ENCODE measurements at places on chromosomes 13 and 19. TPM values are rescaled to one million over a fixed set of nuclear protein-coding genes. Genes with fewer than 3 reads are reported as not detected.

RNF126 gene
- 38.8 TPM for total RNA-seq

DNA sequence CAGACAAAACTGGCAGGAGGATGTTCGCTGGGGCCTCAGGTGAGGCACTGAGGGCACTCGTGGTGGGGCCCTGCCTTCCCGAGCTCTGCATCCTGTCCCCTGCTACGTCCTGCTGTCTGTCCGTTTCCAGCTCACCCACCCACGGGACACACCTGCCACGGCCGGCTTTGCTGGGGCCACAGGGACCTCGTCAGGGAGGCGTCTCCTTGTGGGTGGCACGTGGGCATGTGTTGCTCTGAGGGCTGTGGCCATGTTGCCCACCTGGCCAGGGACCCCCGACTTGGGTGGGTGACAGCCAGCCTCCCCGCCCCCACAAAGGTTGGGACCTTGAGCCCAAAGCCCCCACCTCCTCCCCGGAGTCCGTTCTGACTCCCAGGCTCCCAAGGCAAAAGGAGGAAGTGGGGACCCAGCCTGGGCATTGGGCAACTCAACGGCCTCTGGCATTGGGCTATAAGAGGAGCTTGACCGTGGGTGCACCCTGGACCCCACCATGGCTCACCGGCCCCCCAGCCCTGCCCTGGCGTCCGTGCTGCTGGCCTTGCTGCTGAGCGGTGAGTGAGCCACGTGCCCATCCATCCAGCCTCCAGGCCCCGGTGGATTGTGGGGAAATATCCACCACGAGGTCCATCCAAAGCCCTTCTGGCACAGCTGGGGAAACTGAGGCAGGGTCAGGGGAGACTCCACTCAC is at the start of gene PRTN3:
Gene PRTN3, plus strand, starts transcription at position 481 of the 688 bp plus-strand sequence. Its CDS starts 10 bp downstream, at position 491.
- H3K27me3 ChIP-seq, result peaks cover 25% of the 10 kb centered on the region
- H3K4me3 ChIP-seq, result no peak within 1 kb of the TSS

DNA sequence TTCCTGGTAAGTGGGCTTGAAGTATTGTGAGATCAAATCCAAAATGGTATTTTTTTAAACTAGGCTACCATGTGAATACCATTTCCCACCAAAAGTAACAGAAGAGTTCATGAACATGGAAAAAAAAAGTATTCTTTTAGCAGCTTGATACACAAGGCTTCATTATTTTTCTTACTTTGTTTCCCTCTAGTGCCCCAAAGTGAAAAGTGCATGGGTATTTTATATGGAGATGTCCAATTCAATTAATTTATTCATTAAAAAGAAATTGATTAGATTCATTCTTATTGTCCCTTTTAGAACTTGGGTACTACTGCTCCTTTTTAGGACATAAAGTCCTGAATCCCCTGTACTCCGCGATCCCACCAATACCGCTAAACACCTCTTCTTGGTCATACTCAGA is 28.6 kb upstream of the SCEL start:
- H3K36me3 ChIP-seq, result no peaks in the 10 kb centered on the region
- DNase-seq, result no peak
- H3K4me1 ChIP-seq, result peaks cover 13% of the 10 kb centered on the region
- no peak overlapping the region for H3K27ac ChIP-seq
- no peak overlapping the region for H3K4me3 ChIP-seq

ZNF227 gene
- total RNA-seq, result 20.2 TPM

GRCh38 chr19:11324079-11324661 is 15.3 kb downstream of the RAB3D start:
- no peaks in the 10 kb centered on the region for H3K27me3 ChIP-seq
- peak; percentile 73 for DNase-seq
- H3K36me3 ChIP-seq, result no peaks in the 10 kb centered on the region
- no peak overlapping the region for H3K27ac ChIP-seq

DNA sequence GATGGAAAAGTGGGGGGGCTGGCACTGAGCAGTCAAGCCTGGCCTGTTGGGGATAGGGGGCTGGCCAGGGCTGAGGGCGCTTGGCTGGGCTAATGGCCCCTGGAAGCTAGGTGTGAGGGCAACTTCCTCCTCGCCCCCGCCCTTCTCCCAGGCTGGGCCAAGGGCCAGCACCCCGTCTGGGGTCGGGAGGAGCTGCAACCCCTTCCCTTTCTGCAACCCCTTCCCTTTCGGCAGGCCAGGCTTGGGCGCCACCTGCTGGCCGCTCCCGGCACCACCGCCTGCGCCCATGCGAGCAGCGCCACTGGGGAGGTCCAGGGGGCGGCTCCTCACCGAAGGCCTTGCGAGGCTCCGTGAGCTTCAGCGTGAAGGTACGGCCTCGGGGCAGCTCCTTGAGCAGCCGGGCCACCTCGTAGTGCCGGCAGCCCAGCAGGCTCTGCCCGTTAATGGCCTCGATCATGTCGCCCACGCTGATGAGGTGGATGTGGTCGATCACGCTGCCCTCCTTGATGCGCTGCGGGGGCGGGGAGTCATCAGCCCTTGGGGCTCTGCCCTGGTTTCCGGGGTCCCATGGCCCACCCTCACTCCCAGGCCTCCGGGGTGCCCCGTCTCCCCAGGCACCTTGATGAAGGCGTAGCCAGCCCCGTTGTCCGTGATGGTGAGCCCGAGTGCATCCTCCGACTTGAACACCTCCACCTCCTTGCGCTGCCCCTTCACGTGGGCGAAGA is 5.0 kb upstream of the PTGER1 start:
- H3K4me3 ChIP-seq, result no peak overlapping the region
- peak; percentile 54 for DNase-seq
- peaks cover 9% of the 10 kb centered on the region for H3K4me1 ChIP-seq

- H3K4me1 ChIP-seq, result no peaks in the 10 kb centered on the region
- DNase-seq, result peak; percentile 46
- H3K36me3 ChIP-seq, result no peaks in the 10 kb centered on the region
- no peak overlapping the region for H3K27ac ChIP-seq
- no peak overlapping the region for H3K4me3 ChIP-seq
Measured at GRCh38 chr13:19927117-19927748, 31.3 kb upstream of the ZMYM2 start.

DNA sequence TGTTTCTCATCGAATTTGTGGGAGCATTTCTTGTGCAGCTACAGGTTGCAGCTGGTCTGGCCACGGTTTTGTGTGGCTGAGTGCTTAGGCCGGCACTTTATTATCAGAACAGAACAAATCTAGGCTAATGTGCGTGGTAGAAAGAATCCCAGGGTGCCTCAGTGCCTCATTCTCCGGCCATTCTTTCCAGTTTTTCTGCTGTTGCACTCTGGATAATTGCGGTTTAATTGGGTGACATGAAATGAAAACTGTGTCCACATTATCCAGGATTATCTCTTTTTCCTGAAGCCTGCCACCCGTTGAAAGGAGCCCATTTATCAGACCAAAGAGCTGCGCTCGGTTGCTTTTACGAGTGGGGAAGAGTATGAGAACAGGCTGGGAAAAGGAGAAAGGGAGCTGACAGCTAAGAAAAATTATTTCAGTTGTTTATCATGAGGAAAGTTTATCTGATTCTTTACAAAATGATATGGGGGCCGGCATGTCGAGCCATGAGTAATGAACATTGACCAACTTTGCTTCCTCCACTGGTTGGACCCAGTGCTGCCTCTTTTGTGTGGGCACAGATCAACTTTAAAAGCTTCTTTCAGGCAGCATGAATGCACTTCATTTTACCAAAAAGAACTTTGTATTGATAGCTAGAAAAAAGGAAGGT is 117.0 kb upstream of the SOX21 start:
- H3K27ac ChIP-seq, result no peak overlapping the region
- no peak overlapping the region for H3K4me3 ChIP-seq
- H3K27me3 ChIP-seq, result no peaks in the 10 kb centered on the region

PLVAP gene
- total RNA-seq, result not detected

- H3K27ac ChIP-seq, result no peak overlapping the region
- H3K36me3 ChIP-seq, result peaks cover 84% of the 10 kb centered on the region
- no peak overlapping the region for H3K4me3 ChIP-seq
- no peaks in the 10 kb centered on the region for H3K4me1 ChIP-seq
- no peaks in the 10 kb centered on the region for H3K27me3 ChIP-seq
Measured at GRCh38 chr19:9565900-9566705, 18.2 kb downstream of the ZNF121 start.

ZNF90 gene
- total RNA-seq, result 11.4 TPM

DNA sequence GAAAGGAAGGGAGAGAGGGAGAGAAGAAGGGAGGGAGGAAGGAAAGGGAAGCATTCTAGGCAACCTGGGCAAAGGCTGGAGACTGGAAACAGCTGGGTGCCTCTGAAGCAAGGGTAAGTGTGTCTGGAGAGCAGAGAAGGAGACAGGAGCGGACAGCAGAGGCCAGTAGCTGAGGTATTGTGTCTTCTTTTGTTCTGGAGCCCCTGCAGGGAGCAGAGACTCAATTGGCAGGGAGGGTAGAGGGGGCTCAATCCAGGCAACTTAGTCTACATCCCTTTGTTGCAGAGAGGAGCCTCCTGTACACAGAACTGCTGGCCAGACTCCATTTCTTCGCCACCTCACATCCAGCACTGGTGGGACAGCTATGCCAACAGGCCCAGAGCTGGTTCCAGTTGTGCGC is 53.2 kb downstream of the NWD1 start:
- no peaks in the 10 kb centered on the region for H3K27me3 ChIP-seq
- no peaks in the 10 kb centered on the region for H3K36me3 ChIP-seq
- no peak overlapping the region for H3K4me3 ChIP-seq
- no peak for DNase-seq
- no peak overlapping the region for H3K27ac ChIP-seq

DNA sequence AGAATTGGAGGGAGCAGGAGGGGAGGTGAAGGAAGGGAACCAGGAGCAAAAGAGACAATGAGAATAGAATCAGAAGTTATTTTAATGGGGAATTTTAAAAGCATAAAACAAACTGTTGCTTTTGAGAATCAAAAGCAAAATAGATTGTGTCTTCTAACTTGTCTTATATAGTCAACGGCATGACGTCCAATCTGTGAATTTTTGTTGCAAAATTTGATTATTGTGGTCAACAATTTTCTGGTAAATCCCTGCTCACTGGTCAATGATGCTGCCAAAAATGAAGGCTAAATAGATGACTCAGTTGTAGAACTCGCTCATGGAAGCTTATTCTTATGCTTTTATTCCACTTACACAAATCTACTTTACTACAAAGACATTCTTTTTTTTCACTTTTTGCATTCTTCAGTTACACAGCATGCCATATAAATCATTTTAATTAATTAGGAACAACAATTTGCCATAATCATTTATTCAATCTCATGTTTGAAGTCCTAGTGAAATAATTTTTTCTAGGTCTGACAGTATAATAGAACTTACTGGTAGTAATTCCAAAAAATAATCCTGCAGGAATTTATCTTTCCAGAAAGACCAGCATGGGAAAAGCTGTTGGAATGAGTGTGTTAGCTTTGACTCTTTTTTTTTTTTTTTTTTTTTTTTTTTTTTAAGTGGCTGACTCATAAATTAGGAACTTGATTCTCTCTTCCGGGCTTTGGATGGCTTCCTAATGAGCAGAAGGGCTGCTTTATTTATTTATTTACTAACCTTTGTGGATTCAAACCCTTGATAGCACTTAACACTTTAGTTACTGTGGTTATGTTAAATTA is 256.9 kb downstream of the SPRY2 start:
- peak overlapping the region; percentile 74 for H3K27ac ChIP-seq
- DNase-seq, result peak; percentile 73
- H3K4me3 ChIP-seq, result peak overlapping the region; percentile 22
- no peaks in the 10 kb centered on the region for H3K27me3 ChIP-seq
- H3K4me1 ChIP-seq, result peaks cover 22% of the 10 kb centered on the region
- H3K36me3 ChIP-seq, result no peaks in the 10 kb centered on the region

GRCh38 chr13:97653443-97654140 is 219.6 kb downstream of the RAP2A start:
- H3K36me3 ChIP-seq, result no peaks in the 10 kb centered on the region
- no peak for DNase-seq

SHANK1 gene
- not detected for total RNA-seq

DNA sequence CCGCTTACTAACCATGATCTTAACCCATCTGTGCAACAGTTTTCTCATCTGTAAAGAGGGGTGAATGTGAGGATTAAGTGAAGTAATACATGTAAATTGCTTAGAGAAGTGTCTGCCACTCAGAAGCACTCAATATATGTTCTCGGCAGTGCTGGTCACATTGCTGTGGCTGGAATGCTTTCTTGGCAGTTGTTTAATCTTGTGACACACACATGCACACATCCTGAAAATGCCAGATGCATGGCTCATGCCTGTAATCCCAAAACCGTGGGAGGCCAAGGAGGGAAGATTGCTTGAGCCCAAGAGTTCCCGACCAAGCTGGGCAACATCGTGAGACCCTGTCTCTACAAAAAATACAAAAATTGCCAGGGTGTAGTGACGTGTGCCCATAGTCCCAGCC is 4.9 kb upstream of the DMKN start:
- no peak overlapping the region for H3K4me3 ChIP-seq
- H3K4me1 ChIP-seq, result no peaks in the 10 kb centered on the region
- H3K27ac ChIP-seq, result no peak overlapping the region
- no peak for DNase-seq
- H3K36me3 ChIP-seq, result no peaks in the 10 kb centered on the region

S1PR2 gene
- total RNA-seq, result 7.4 TPM

DNA sequence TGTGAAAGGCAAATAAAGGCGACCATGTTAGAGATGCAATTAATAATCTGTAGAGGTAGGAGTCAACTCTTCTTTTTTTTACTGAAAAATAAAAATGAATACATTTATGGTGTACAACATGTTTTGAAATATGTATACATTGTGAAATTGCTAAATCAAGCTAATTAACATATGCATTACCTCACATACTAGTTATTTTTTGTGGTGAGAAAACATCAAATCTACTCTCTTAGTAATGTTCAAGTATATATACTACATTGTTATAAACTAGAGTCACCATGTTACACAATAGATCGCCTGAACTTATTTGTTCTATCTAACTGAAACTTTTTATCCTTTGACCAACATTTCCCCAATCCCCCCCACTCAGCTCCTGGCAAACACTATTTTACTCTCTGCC is 143.2 kb downstream of the POU4F1 start:
- H3K4me1 ChIP-seq, result no peaks in the 10 kb centered on the region
- DNase-seq, result no peak
- no peaks in the 10 kb centered on the region for H3K27me3 ChIP-seq
- H3K27ac ChIP-seq, result no peak overlapping the region

GRCh38 chr13:79655509-79655908 is 174.6 kb downstream of the NDFIP2 start:
- no peak overlapping the region for H3K4me3 ChIP-seq
- peaks cover 28% of the 10 kb centered on the region for H3K4me1 ChIP-seq
- no peak for DNase-seq
- no peak overlapping the region for H3K27ac ChIP-seq

- H3K4me3 ChIP-seq, result no peak overlapping the region
- no peaks in the 10 kb centered on the region for H3K4me1 ChIP-seq
- no peaks in the 10 kb centered on the region for H3K27me3 ChIP-seq
Measured at GRCh38 chr13:31311921-31312320, 112.1 kb downstream of the B3GLCT start.

GRCh38 chr13:99072941-99073340 is 95.1 kb upstream of the DOCK9 start:
- no peak overlapping the region for H3K4me3 ChIP-seq
- H3K27me3 ChIP-seq, result no peaks in the 10 kb centered on the region
- no peak overlapping the region for H3K27ac ChIP-seq
- H3K36me3 ChIP-seq, result no peaks in the 10 kb centered on the region
- H3K4me1 ChIP-seq, result no peaks in the 10 kb centered on the region

FGF9 gene
- total RNA-seq, result 0.13 TPM

GRCh38 chr13:40483601-40484000 is 182.8 kb downstream of the FOXO1 start:
- H3K36me3 ChIP-seq, result no peaks in the 10 kb centered on the region
- no peaks in the 10 kb centered on the region for H3K27me3 ChIP-seq
- DNase-seq, result no peak

GRCh38 chr19:18208098-18208951 is 4.5 kb upstream of the RAB3A start:
- H3K27me3 ChIP-seq, result no peaks in the 10 kb centered on the region
- H3K4me1 ChIP-seq, result no peaks in the 10 kb centered on the region
- no peak overlapping the region for H3K27ac ChIP-seq
- no peak overlapping the region for H3K4me3 ChIP-seq
- no peaks in the 10 kb centered on the region for H3K36me3 ChIP-seq

- DNase-seq, result no peak
- no peaks in the 10 kb centered on the region for H3K4me1 ChIP-seq
- no peaks in the 10 kb centered on the region for H3K36me3 ChIP-seq
Measured at GRCh38 chr13:21077076-21077787, 15.8 kb upstream of the LATS2 start.

ACP5 gene
- 2.4 TPM for total RNA-seq
